ENCODE measurements at places on chromosomes 2 and 18.

- peak; percentile 30 for DNase-seq
These were observed 168.1 kb upstream of the NCK2 start for GRCh38 chr2:105576440-105577241.

DNA sequence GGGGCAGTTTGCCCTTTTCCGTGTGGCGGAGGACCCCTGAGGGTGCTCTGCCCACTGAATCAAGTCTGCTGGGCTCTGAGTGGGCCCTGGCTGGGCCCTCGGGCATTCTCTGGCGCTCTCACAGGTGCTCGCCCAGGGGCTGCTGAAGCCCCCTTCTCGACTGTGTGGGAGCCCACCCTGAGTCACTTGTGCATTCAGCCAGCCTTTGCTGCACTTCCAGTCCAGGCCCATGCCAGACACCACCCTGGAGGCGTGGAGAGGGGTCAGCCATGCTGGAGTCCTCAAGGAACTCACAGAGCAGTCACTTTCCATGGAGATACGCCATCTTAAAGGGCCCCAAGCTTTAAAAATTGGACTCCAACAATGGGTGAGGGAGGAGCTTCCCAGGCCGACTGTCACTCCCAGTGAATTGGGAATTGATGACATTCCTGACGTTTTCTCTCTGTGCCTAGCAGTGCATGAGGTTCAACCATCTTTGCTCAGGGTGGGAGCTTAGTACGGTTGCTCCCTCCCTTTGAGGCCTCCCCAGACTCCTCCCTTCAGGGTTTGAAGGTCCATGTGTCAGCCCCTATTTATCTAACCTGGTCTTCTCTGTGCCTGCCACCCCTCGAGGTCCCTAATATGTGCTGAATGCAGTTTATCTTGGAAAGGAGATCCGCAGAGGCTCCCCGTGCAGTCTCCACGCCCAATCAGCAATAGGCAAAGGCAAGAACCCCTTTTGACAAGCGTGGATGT is 71.8 kb upstream of the HS6ST1 start:
- DNase-seq: no peak

DNA sequence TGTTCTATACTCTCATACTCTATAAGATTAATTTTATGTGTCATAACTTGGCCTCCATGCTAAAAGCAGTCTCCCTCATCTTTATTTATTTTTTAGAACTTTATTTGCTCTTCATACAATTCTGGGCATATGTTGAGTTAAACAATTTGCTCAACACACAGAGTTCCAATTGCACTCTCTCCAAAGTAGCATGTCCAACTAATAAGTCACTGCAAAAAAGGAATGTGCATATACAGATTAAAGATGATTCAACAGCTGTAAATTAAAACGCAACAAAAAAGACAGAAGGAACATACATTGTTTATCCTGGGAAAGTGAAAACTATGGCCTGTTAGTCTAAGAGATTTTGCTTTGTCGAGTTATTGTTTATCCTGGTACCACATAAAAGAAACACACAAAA is 277.7 kb upstream of the ACVR2A start:
- DNase-seq: no peak

- DNase-seq: no peak
These were observed 68.7 kb downstream of the STRADB start for GRCh38 chr2:201520201-201520600.

GRCh38 chr18:69127873-69128500 is 272.7 kb upstream of the DOK6 start:
- peak; percentile 39 for DNase-seq

DNA sequence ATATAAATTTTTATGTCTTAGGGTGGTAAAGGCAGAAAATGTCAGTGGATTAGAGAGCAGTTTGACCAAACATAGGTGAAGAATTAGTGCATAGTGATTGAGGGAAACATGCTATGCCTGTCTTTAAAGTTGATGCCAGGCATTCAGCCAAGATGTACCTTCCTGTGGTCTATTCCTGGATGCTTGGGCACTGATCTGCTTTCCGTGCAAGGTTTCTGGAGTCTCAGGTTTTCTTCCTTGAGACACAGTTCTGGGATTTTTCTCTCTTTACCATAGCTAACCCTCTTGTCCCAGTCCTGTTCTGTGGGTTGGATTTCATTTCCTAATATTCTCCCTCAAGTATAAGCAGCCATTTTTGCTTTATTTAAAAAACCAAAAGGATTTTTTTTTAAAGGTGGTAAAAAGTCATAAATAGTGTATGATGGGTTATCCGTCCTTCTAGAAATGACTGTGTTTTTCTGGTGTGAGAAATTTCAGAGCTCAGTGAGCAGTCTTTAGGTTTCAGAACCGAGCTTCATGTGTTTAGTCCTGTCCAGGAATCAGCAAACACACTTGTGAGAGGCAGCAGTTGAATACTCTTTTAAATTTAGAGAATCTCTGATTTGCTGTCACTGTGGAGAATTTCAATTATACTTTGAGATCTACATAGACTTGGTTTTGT is 43.0 kb upstream of the CYBRD1 start:
- DNase-seq: no peak

- DNase-seq: no peak
These were observed 189.0 kb downstream of the PLCL1 start for GRCh38 chr2:197993363-197993762.

DNA sequence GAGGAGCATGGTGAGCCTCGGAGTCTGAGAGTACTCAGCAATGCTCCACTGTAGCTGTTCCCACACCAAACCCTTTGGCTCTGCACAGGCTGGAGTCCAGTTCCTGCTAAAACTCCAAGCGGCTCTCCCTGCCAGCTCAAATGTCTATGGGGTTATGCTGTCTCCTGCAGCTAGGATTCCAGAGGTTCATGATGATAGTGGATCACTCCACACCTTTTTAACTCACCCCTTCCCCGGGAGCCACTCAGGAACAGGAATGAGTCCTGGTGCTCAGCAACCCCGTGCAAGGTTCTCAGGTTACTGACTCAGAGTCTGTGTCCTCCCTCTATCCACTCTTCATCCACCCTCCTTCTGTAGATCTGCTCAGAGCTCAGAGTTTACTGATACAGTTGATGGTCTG is 410.0 kb downstream of the CDH19 start:
- DNase-seq: no peak

DNA sequence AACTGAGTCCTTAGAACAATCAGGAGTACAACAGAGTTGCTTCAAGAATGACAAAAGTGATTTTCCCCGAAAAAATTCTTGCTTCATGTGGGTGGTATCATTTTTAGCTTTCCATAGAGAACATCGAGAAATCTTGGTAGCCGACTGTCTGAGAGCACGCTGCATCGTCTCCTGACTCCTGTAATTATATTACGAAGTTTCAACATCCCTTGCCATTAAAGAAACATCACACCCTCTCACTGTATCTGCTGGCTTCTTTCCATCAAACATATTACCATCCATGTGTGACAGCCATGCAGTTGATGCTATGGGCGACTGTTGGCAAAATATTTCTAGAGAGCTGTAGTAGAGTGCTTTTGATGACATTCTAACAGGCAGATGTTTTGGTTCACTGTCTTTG is 311.2 kb downstream of the CMPK2 start:
- no peak for DNase-seq

DNA sequence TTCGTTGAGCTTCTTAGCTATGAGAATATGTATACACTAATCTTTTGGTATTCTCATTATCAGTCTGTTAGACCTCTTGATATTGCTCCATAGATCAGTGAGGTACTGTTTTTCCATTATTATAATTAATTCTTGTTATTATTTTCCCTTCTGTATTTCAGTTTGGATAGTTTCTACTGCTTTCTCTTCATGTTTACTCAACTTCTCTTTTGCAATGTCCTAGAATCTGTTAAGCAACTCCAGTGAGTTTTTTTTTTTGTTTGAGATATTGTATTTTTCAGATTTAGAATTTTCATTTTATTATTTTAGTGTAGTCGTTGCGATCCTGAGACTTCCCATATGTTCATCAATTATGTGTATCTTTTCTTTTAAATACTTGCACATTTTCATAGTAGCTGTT is 260.8 kb downstream of the SETBP1 start:
- DNase-seq: no peak

- no peak for DNase-seq
These were observed 138.0 kb downstream of the AKAIN1 start for GRCh38 chr18:5058768-5059695.

GRCh38 chr2:75238670-75239330 is 39.5 kb upstream of the TACR1 start:
- DNase-seq: no peak

GRCh38 chr2:63537306-63537705 is 51.0 kb downstream of the WDPCP start:
- no peak for DNase-seq

All from right hindlimb (tissue), 1 donor.